ENCODE measurements at places on chromosomes 11 and 22.

GRCh38 chr11:66696146-66696545, 18.5 kb upstream of the RBM4B start:
- peaks cover under 1% of the 10 kb centered on the region for H3K4me1 ChIP-seq
- no peak overlapping the region for H3K27ac ChIP-seq
- H3K36me3 ChIP-seq: no peaks in the 10 kb centered on the region
- H3K4me3 ChIP-seq: no peak overlapping the region

DNA sequence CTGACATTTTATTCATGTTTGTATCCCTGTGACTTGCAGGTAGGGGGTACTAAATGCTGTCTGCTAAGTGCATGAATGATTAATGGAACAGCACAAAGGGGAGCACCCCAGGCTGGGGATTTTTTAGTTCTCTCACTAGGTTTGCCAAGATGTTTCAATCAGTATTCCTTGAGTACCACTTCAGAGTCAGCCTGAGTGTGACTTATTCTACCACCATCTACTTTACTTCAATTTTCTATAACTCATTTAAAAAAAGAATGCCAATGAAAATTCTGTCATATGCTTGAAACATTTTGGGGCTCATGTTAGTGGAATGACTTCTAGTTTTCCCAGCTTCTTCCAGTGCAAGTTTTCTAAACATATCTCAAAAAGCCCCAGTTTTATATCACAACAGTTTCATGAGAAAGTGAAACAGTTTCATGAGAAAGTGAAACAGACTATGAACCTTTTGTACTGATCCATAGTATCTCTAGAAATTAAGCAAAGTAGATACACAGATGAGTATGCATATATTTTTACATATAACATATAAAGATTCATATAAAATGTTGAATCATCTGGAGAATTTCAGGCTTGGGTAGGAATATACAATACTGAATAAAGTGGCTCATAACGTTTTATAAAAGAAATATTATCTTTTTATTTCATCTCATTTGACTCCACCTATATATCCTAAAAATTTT, 252.4 kb downstream of the GRM5 start:
- no peak for DNase-seq
- H3K4me3 ChIP-seq: no peak overlapping the region
- peaks cover 2% of the 10 kb centered on the region for H3K36me3 ChIP-seq
- no peaks in the 10 kb centered on the region for H3K4me1 ChIP-seq
- no peaks in the 10 kb centered on the region for H3K27me3 ChIP-seq
- no peak overlapping the region for H3K27ac ChIP-seq

DNA sequence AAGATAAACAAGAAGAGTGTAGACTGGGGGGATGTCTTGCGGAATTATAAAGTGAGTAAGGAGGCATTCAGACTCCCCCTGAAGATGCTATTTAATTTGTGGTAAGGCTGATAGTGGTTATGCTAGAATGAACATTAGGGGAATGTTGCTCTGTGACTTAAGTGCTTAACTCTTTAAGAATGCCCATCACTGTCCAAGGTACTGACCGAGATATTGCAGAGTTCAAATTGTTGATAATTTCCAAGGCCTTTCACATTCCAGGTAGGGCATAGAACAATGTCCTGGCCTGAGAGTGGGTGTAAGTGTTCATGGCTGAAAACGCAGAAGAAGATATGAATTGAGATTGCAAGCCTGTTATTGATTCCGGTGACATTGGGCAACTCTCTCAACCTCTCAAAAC, 90.3 kb upstream of the SEZ6L start:
- H3K36me3 ChIP-seq: no peaks in the 10 kb centered on the region
- no peaks in the 10 kb centered on the region for H3K27me3 ChIP-seq
- no peak for DNase-seq
- H3K4me3 ChIP-seq: no peak overlapping the region

GRCh38 chr11:118878163-118878563, 5.5 kb upstream of the CXCR5 start:
- peaks cover 2% of the 10 kb centered on the region for H3K27me3 ChIP-seq
- no peaks in the 10 kb centered on the region for H3K36me3 ChIP-seq
- peaks cover 69% of the 10 kb centered on the region for H3K4me1 ChIP-seq
- peak overlapping the region; percentile 20 for H3K27ac ChIP-seq
- no peak overlapping the region for H3K4me3 ChIP-seq
- no peak for DNase-seq

GRCh38 chr11:2899080-2899783, 13.7 kb upstream of the CDKN1C start:
- H3K4me1 ChIP-seq: peaks cover 36% of the 10 kb centered on the region
- peak overlapping the region; percentile 93 for H3K27ac ChIP-seq
- peaks cover 3% of the 10 kb centered on the region for H3K27me3 ChIP-seq
- H3K36me3 ChIP-seq: no peaks in the 10 kb centered on the region

- no peak for DNase-seq
- peaks cover 18% of the 10 kb centered on the region for H3K27me3 ChIP-seq
- H3K27ac ChIP-seq: no peak overlapping the region
- H3K36me3 ChIP-seq: no peaks in the 10 kb centered on the region
- no peak overlapping the region for H3K4me3 ChIP-seq
- no peaks in the 10 kb centered on the region for H3K4me1 ChIP-seq
Observed at GRCh38 chr11:60739114-60739513, 14.6 kb downstream of the MS4A18 start.

DNA sequence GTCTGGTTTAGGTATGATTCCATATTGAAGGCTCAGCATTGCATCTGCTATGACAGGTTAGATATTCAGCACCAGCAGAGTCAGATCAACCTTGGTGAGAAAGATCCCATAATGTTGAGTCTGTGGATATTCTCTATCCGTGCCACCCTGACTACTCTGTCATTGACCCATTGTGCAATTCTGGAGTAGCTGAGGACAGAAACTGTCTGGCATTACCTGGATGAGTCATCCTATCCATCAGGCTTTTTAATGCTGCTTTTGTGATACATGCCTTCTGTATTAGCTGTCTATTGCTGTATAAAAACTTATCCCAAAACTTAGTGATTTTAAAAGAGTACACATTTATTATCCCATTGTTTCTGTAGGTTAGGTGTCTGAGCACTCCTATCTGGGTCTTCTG, 189.1 kb upstream of the FAT3 start:
- H3K27ac ChIP-seq: no peak overlapping the region
- no peaks in the 10 kb centered on the region for H3K27me3 ChIP-seq
- no peak overlapping the region for H3K4me3 ChIP-seq

GRCh38 chr11:5043380-5043779, 2.9 kb upstream of the OR52J3 start:
- no peaks in the 10 kb centered on the region for H3K36me3 ChIP-seq
- H3K4me3 ChIP-seq: no peak overlapping the region
- H3K27me3 ChIP-seq: no peaks in the 10 kb centered on the region
- no peaks in the 10 kb centered on the region for H3K4me1 ChIP-seq

GRCh38 chr11:103112364-103112763, 3.1 kb downstream of the DYNC2H1 start:
- no peak overlapping the region for H3K4me3 ChIP-seq

GRCh38 chr11:35524780-35525179, 636 bp downstream of the PAMR1 start:
- peaks cover 72% of the 10 kb centered on the region for H3K27me3 ChIP-seq
- DNase-seq: no peak
- H3K4me3 ChIP-seq: no peak overlapping the region
- no peaks in the 10 kb centered on the region for H3K4me1 ChIP-seq

DNA sequence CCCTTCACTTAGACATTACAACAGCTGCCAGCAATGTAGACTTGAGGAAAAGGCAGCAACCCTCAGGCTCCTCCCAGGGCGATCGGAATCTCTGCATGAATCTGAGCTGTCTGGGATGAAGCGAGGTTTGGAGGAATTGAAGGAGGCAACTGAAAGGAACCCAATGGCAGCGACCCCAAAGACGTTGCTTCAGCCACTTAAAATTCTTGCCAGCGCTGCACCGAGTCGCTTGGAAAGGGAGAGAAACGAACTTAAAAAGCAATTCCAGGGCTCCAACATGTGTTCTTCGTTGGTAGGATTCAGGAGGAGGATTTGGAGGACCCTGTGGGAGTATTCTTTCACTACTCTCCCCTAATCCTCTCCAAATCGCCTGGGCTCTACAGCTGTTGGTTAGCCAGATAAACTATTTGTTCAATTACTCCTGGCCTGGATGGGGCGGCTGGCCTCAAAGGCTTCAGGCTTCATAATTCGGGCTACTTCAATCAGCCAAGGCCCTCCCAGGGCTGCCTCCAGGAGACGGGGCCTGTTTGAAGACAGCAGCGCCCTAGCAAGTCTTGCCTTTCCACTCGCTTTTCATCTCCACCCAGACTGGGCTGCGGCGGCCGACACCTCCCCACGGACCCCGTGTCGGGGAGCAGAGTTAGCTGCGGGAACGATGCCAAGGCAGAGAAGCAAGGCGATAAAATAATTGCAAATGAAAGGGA, 72.4 kb upstream of the TMEM45B start:
- no peak overlapping the region for H3K4me3 ChIP-seq
- H3K27ac ChIP-seq: no peak overlapping the region
- H3K27me3 ChIP-seq: peaks cover 3% of the 10 kb centered on the region
- no peaks in the 10 kb centered on the region for H3K4me1 ChIP-seq

DNA sequence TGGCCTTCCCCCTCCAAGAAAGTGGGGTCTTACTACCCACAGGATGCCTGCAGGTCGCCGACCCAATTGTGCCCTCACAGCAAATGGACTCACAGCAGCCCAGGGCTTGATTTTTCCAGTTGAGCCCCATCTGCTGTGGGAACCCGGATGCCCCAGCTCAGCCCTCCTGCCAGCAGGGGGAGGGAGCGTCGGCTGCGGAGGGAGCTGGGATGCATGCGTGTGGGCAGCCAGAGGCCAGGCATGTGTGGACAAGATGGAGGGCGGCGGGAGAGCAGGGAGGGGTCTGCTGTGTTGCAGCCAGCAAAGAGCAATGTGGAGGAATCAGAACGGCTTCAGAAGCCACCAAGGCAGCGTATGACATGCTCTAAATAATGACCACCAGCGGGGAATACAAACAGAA, 41.0 kb upstream of the EIF3D start:
- no peak overlapping the region for H3K27ac ChIP-seq
- no peak overlapping the region for H3K4me3 ChIP-seq
- DNase-seq: no peak
- H3K27me3 ChIP-seq: peaks cover 21% of the 10 kb centered on the region
- no peaks in the 10 kb centered on the region for H3K4me1 ChIP-seq
